ENCODE measurements at places on chromosomes 5 and 9.

DNA sequence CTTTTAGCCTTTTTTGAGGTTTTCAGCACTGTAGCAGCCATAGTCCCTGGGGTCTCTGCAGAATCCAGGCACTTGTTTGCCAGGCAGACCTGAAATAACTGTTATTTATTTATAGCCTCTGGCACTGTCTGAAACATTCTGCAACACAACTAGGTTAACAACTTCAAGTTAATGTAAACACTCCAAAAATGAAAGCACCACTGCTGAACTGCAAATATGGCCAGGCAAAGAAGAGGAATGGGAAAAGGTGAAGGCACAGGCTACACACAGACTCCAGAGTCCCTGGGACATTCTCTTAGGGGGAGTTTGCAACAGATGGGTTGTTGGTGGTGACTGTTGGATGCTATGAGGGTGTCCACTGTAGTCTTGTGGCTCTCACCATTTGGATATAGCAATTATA is 369.0 kb downstream of the MAT2B start:
- DNase-seq, result no peak

DNA sequence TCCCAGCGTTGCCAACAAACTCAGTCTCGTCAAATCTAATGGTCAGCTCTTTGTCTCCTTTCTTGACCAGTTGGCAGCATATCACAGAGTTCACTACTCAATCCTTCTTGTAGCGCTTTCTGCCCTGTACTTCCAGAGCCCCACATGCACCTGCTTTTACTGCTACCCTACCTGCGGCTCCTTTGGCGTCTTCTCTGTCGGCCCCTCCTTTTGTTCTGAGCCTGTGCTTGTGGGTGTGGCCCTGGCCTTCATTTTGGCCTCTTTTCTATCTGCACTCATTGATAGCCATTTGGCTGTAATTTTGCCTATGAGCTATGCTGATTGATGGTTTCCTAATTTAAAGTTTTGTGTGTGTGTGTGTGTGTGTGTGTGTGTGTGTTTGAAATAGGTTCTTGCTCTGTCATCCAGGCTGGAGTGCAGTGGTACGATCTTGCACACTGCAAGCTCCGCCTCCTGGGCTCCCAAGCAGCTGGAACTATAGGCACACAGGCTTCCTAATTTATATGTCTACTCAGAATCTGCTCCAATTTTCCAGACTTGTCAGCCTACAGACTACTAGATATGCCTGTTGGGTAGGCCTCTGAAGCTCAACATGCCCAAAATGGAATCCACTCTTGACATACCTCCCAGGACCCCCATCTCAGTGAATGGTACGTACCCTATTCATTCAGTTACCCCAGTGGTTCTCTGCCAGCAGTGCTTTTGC is 32.3 kb downstream of the ARPC5L start:
- no peak for DNase-seq

DNA sequence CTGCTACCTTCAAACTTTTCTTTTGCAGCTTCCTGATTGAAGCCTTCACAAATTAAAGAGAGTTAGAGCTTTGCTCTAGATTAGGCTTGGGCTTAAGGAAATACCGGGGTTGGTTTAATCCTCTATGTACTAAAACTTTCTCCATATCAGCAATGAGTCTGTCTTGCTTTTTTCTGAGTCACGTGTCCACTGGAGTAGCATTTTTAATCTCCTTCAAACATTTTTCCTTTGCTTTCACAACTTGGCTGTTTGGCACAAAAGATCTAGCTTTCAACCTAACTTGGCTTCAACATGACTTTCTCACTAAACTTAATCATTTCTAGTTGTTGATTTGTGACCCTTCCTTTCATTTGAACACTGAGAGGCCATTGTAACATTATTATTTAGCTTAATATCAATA is 261.6 kb downstream of the PLK2 start:
- DNase-seq, result no peak

GRCh38 chr5:166262395-166262794 is 2029.0 kb upstream of the WWC1 start:
- DNase-seq, result no peak

DNA sequence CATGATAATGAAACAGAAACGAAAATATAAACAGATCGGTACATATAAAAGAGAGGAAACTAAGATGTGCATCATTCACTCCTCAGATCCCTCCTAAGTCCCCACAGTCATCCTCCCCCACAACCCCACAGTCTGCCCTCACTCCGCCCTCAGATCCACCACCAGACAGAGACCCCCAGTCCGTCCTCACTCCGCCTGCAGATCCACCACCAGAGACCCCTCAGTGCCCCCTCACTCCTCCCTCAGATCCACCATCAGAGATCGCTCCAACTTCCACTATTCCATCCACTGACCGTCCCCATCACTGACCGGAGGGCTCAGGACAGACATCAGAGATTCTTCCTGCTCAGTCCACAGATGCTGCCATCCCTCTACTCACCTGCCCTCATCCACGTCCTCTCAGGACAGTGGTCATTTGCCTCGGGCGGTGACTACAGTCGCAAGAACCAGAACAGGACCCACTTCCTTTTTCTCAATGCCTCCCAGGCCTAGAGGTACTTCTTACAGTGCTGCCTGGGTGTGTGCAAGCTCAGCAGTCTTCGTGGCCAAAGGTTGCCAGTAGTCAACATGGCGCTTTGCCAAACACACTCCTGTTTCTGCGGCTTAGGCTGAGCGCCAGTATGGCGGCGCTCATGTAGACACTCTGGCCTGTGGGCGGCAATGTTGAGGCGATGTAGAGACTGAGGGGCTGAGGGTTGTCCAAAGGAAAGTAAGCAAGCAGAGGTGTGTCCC is 8.3 kb upstream of the SPATA31C1 start:
- no peak for DNase-seq

- DNase-seq, result no peak
These were observed 233.2 kb downstream of the SPATA31A1 start for GRCh38 chr9:39588500-39589137.

DNA sequence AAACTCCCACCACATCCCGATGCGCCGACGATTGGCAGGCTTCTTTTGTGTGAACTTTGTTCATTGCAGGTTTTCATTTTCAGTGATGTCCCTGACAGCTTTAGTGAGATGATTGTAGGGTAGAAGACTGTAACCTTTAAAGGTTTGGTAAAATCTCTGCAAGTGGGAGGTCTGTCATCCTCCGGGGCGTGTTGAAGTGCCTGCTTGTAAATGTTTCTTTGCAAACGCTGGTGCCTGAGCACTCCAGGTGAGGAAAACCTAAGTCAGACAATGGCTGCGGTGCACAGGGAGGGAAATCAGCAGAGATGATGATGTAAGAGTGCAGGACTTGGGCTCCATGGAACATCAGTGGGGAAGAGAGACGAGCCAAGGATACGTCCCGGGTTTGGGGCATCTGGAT is 228.1 kb downstream of the DRD1 start:
- no peak for DNase-seq

- no peak for DNase-seq
These were observed 736.9 kb downstream of the TLE1 start for GRCh38 chr9:80952363-80952922.

DNA sequence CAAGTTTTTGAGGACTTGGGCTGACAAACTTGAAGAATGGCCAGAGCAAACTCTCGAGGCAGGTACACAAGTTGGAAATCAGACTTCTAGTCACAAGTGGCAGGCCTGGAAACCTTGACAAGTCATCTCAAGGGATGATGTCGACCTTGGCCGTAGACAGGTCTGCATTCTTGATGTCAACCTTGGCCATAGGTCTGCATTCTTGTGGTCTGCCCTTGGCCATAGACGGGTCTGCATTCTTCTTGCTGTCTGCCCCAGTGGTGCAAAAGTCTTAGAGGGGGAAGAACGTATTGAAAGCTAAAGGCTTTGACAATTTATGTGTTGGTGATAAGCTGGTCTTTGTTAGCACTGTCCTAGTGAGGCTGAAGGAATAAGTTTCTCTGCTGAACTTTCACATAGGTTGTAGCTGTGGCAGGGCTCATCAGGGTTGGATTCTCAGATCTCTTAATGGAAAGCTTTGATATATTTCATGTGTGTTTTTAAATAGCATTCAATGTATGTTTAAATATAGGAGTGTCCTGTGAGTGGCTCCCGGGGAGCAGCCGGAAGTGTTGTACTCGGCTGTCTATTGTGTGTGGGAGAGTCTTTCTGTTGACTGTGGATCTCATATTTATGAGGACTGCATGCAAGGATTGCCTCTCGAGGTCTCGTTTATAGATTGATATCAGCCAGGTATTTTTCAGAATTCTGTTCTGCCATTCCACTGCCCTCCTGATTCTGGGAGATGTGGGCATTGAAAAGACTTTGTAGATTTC is 27.0 kb downstream of the SUB1 start:
- no peak for DNase-seq

- no peak for DNase-seq
These were observed 131.5 kb downstream of the ADAMTS19 start for GRCh38 chr5:129591508-129592160.

GRCh38 chr5:151065609-151066008 is 15.2 kb downstream of the TNIP1 start:
- DNase-seq, result no peak

DNA sequence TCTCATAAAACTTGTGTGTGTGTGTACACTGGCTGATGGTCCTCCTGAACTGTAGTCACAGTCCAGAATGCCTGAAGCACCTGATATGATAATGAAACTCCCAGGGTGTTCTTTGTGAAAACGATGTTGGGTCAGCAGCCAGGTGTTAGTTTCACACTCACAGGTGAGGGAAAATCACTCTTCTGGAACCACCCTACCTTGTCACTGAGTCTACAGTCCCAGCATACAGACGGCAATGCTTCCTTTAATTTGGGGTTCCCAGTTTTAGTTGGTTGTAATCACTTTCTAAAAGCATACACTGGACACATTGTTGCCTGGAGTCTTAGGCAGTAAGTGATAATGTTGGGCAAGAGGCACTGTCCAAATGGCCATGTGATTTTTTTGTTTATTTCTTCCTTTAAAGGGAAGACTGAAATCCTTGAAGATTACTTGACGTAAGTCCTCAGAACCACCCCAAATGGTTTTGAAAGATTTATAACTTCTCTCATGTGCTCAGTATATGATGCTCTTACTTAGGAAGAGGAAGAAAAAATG is 18.2 kb upstream of the MGAT1 start:
- no peak for DNase-seq

DNA sequence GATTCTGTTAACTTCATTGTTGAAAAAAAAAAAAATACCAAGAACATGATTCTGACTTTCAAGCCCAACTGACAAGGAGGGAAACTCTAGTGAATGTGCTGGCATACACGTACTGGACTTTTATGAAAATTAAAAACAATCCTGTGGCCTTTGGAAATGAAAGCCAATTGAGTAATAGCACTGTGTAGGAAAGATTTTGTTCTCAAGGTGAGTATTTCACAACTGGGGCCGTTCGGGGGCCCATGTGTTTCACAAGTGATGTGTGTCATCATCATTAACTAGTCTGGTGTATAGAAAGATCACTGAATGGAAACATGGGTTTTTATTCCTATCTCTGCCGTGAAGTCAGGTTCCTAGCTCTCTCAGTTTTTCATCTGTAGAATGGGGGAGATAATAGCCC is 605.0 kb upstream of the CLINT1 start:
- DNase-seq, result no peak

DNA sequence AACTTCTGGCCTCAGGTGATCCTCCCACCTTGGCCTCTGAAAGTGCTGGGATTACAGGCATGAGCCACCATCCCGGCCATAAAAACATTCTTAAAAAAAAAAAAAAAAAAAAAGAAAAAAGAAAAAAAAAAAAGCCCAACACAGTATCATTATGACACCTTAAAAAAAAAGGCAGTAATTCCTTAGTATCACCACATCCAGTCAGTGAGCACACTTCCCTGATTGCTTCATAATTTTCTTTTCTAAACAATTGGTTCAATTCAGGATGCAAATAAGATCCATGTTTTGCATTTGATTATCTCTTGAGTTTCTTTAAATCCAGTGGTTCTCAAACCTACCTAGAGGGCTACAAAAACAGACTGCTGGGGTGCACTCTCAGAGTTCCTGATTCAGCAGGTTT is 182.5 kb downstream of the CDK5RAP2 start:
- DNase-seq, result no peak

DNA sequence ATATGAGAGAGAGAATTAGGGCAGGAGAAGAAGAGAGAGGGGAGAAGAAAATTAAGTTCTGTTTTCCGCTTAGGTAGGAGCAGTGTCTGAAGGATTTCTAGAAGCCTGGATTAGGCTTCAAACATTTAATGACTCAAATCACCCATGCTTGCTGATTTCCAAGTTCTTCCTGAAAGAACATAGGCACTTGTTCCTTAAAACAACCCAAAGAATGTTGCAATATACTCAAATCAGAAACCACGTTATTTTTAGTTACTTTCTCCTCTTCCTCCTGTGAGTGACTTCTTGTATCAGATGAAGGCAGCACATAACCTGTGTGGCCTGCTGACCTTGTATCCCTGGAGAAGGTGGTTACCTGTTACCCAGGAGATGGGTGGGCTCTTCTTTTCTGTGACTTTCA is 351.5 kb upstream of the KLF4 start:
- DNase-seq, result no peak

DNA sequence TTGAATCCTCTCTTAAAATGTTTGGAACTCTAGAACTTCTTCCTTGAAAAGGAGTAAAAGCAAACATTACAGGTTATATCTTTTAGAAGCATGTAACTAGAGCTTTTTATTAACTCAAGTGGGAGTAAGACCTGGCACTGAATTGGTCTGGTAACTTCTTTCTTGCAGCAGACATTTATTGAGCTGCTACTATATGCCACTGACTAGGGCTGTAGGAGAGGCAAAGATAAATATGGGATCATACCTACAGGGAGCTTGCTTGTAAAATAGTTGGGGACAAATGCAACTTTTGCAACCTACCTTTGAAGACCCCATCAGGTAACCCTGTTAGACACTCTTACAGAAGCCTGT is 231.9 kb upstream of the TUT7 start:
- DNase-seq, result no peak

GRCh38 chr9:121950441-121950840 is 142.7 kb downstream of the TTLL11 start:
- no peak for DNase-seq

DNA sequence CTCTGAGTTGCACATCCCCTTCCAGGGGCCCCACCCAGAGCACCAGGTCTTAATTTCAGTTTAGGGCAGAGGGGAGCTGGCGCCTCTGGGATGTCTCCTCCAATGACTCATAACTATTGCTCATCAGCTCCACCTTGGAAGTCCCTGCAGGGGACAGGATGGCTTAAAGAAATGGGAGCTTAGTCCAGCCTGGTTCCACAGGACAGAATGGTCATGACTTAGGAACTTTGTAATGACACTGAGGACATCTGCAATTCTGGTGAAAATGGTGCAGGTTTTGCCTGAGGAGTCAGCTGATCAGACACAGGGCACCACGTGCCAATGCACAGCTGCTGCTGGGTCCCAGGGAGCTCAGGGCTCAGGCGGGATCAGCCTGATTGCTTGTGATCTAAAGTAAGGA is 16.4 kb upstream of the PPP1R26 start:
- no peak for DNase-seq

- no peak for DNase-seq
These were observed 19.5 kb downstream of the TRIM32 start for GRCh38 chr9:116706310-116707290.

- no peak for DNase-seq
These were observed 169.2 kb downstream of the HSPA4 start for GRCh38 chr5:133220851-133221674.

GRCh38 chr5:134874831-134875655 is 872 bp downstream of the TXNDC15 start:
- peak; percentile 52 for DNase-seq

- DNase-seq, result no peak
These were observed 110.5 kb downstream of the PHF2 start for GRCh38 chr9:93686880-93687236.

- no peak for DNase-seq
These were observed 16.0 kb downstream of the SLC36A1 start for GRCh38 chr5:151463137-151464029.

GRCh38 chr5:127577458-127577857 is 60.0 kb downstream of the PRRC1 start:
- DNase-seq, result no peak

All from KBM-7 (cell line).